Body of pancreas (tissue), 4 donors: ENCODE measurements at places on chromosomes 11 and 22.
A peak's percentile ranks its signal among the peaks of the same experiment; 100 is the strongest.

GRCh38 chr11:60252213-60253108 is 9.5 kb upstream of the MS4A4E start:
- no peak for DNase-seq

- DNase-seq = no peak
Observed at GRCh38 chr22:43235445-43236409, 48.8 kb upstream of the TTLL12 start.

GRCh38 chr11:67491276-67492068 is 8.6 kb downstream of the AIP start:
- DNase-seq = no peak

GRCh38 chr11:45671246-45672171 is 6.1 kb upstream of the CHST1 start:
- DNase-seq = peak; percentile 66

GRCh38 chr11:70230840-70231710 is 28.0 kb downstream of the FADD start:
- DNase-seq = no peak

DNA sequence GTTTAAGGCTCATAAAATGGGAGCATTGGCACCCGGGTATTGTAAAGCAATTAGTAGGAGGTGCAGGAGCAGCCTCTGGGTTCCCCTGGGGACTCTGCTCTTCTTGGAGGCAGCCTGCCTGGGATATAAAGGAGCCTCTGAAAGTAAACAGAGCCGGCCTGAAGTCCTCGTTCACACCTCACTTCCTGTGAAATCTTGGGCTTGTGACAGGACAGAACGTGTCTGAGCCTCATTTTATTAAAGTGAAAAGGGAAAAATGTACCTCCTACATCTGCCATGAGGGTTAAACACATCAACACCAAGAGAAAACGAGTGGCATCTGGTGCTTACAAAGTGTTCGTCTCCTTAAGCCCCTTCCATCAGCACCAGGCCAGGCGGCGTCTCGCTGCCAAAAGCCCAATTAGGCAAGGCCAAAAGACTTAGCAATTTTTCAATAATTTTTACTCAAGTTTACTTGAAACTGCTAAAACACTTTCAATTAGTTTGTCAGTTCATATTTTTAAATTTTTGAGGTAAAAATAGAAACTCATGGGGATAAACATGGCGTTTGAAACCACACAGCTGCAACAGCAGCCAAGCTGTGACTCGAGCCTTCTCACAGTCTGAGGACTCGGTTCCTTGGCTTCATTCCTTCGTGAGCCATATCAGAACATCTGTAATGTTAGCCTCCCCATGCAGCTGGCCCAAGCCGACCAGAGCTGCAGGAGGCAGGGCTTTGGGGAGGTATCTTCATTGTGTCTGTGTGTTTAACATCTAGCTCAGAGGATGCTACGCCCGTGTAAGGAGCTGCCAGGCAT is 33.6 kb downstream of the MAP6 start:
- peak; percentile 34 for DNase-seq
